ENCODE measurements at places on chromosomes 6 and 20.

- DNase-seq: no peak
These were observed 30.3 kb downstream of the FRMD1 start for GRCh38 chr6:168048724-168049025.

- no peak for DNase-seq
These were observed 36.9 kb upstream of the SLCO4A1 start for GRCh38 chr20:62605236-62605943.

GRCh38 chr6:158559895-158560835 is at the start of gene TMEM181:
Gene TMEM181, plus strand, starts transcription at chr6:158560091. Its CDS starts 134 bp downstream, at chr6:158560225.
- peak; percentile 72 for DNase-seq

- DNase-seq: no peak
These were observed 429.3 kb upstream of the SULF2 start for GRCh38 chr20:48214601-48215000.

GRCh38 chr6:94270091-94270948 is 851.0 kb upstream of the EPHA7 start:
- no peak for DNase-seq

- DNase-seq: no peak
These were observed 41.1 kb upstream of the OSTM1 start for GRCh38 chr6:108115598-108116058.
